ENCODE measurements at places on chromosomes 11 and 22.

DNA sequence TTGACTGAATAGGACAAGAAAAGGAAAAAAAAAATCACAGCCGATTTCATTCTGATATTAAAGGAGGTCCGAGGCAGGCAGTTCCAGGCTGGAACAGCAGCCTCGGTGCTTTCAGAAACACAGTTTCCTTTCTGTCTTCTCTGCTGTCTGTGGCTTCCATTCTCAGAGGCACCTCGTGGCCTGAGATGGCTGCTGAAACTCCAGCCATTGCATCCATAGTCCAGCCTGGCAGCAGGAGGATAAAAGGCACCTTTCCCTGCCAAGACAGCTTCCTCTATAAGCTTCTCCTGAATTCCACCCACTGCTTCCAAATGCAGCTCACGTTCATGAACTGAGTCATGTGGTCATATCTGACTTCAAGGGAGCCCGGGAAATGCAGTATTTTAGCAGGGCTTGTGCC lies 390.5 kb downstream of the TBC1D22A start:
- H3K36me3 ChIP-seq = peaks cover 17% of the 10 kb centered on the region
- no peaks in the 10 kb centered on the region for H3K27me3 ChIP-seq
- H3K4me1 ChIP-seq = no peaks in the 10 kb centered on the region
- no peak overlapping the region for H3K4me3 ChIP-seq

GRCh38 chr22:19966908-19967750 lies 25.5 kb upstream of the TXNRD2 start:
- no peaks in the 10 kb centered on the region for H3K36me3 ChIP-seq
- no peaks in the 10 kb centered on the region for H3K27me3 ChIP-seq
- no peak for DNase-seq
- no peak overlapping the region for H3K4me3 ChIP-seq
- no peak overlapping the region for H3K27ac ChIP-seq
- peaks cover 55% of the 10 kb centered on the region for H3K4me1 ChIP-seq

DNA sequence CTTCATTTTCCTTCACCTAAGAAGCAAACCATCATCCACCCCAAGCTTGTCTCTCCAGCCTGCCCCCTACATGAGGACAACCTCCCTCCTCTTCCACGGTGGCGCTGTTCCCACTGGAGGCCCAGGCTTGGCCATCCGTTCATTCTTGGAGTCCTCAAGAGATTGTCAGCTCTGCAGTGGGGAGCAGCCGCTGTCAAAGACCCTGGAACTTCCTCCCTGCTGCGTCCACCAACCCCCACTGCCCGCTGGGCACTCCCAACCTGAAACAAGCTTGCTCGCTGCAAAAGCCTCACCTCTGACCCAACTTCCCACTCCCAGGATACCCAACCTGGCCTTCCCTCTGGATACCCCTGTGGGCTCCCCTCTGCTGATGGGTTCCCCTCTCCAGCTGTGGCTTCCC lies 10.4 kb upstream of the CD81 start:
- no peak overlapping the region for H3K27ac ChIP-seq
- no peaks in the 10 kb centered on the region for H3K36me3 ChIP-seq
- no peak for DNase-seq
- H3K4me3 ChIP-seq = no peak overlapping the region
- H3K27me3 ChIP-seq = peaks cover 38% of the 10 kb centered on the region
- H3K4me1 ChIP-seq = peaks cover 31% of the 10 kb centered on the region

- H3K27ac ChIP-seq = peak overlapping the region; percentile 88
- H3K36me3 ChIP-seq = no peaks in the 10 kb centered on the region
- no peak overlapping the region for H3K4me3 ChIP-seq
Observed at GRCh38 chr22:27794226-27794625, 7.3 kb downstream of the MN1 start.
